Activated T-helper 1 cell treated with anti-CD3 and anti-CD28 coated beads, Interleukin-12 subunit alpha, Interleukin-12 subunit beta, Interleukin-2, Interleukin-4 antibody, amounts not matched to agents 30 ng/mL and 10 ng/mL and 1 ng/mL, durations not matched to agents 14 hours and 24 hours and 36 hours (primary cell): ENCODE measurements at places on chromosomes 3 and 15. TPM values are rescaled to one million over a fixed set of nuclear protein-coding genes. Genes with fewer than 3 reads are reported as not detected.

DNA sequence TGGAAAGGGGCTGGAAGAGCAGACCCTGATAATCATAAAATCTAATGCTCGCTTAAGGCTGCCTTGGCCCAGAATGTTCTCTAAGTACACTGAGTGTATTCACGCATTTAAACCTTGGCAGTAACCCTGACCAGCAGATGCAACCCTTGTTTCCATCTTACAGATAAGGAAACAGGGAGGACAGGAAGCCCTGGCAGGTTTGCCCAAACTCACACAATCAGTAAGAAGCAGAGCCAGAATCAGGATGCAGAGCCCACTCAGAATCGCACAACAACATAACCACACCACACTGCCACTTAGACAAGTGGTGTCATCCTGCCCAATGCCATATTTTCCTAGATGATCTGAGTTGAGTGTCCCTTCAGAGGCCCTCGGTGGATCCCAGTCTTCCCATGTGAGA lies 214.5 kb upstream of the HES1 start:
- no peak for DNase-seq
- H3K4me3 ChIP-seq: no peak overlapping the region
- H3K4me1 ChIP-seq: no peaks in the 10 kb centered on the region
- H3K27ac ChIP-seq: no peak overlapping the region

The ISLR gene
- total RNA-seq: not detected in 2 replicates

GRCh38 chr3:121330634-121331033 lies 215.2 kb downstream of the POLQ start:
- H3K27me3 ChIP-seq: no peaks in the 10 kb centered on the region
- H3K4me1 ChIP-seq: no peaks in the 10 kb centered on the region
- H3K4me3 ChIP-seq: no peak overlapping the region
- no peaks in the 10 kb centered on the region for H3K36me3 ChIP-seq

DNA sequence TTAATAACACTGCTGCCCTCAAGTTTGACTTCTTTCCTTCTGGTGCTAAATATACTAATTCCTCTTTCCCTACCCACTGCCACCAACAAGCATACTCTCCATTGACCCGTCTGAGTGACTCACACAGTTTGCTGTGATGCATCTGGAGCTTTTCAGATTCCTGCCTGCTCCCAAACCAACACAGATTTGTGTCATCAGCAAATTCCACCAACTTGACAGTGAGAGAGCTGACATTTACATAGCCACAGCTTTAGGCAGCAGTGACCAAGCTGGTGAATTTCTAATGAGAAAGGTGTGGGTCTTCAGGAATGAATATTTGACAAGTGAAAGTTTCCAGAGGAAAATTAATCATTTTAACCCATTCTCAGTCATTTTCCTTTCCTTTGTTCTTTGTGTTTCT lies 96.5 kb upstream of the PRICKLE2 start:
- H3K4me1 ChIP-seq: no peaks in the 10 kb centered on the region
- no peak overlapping the region for H3K4me3 ChIP-seq
- H3K27me3 ChIP-seq: peaks cover 4% of the 10 kb centered on the region
- H3K36me3 ChIP-seq: no peaks in the 10 kb centered on the region
- DNase-seq: no peak

The IL12A gene
- total RNA-seq: 0.34 and 0.37 TPM in 2 replicates

GRCh38 chr3:47412453-47412756 lies 31.6 kb downstream of the PTPN23 start:
- DNase-seq: no peak
- peaks cover 27% of the 10 kb centered on the region for H3K36me3 ChIP-seq
- H3K27ac ChIP-seq: no peak overlapping the region
- H3K4me3 ChIP-seq: no peak overlapping the region

The MAGI1 gene
- total RNA-seq: 0.69 and 0.75 TPM in 2 replicates

The LYZL4 gene
- total RNA-seq: not detected in 2 replicates

GRCh38 chr3:190375246-190375645 lies 12.7 kb upstream of the CLDN16 start:
- no peak overlapping the region for H3K4me3 ChIP-seq
- no peaks in the 10 kb centered on the region for H3K4me1 ChIP-seq
- H3K27ac ChIP-seq: no peak overlapping the region
- no peak for DNase-seq
- peaks cover 10% of the 10 kb centered on the region for H3K27me3 ChIP-seq

DNA sequence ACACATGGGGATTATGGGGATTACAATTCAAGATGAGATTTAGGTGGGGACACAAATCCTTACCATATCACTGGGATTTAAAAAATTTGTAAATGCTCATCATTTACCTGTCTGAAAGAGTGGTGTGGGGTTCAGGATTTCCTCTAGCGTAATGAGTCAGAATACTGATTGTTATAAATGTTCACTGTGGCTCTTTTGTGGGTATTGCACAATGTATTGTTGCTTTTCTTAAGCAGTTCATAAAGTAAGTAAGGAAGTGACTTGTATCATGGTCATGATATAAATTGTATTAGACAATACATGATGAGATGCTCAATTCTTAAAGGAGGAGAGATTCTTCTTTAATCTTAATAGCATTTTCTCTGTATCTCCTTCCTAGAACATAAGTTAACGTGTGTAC lies 262.1 kb downstream of the CNTN4 start:
- DNase-seq: no peak
- H3K36me3 ChIP-seq: no peaks in the 10 kb centered on the region
- H3K4me1 ChIP-seq: no peaks in the 10 kb centered on the region
- H3K27me3 ChIP-seq: no peaks in the 10 kb centered on the region
- H3K27ac ChIP-seq: no peak overlapping the region

- H3K27me3 ChIP-seq: no peaks in the 10 kb centered on the region
- DNase-seq: no peak
- no peak overlapping the region for H3K27ac ChIP-seq
- H3K36me3 ChIP-seq: no peaks in the 10 kb centered on the region
- no peaks in the 10 kb centered on the region for H3K4me1 ChIP-seq
- H3K4me3 ChIP-seq: no peak overlapping the region
These were observed 225.6 kb upstream of the UBE2E1 start for GRCh38 chr3:23580096-23580713.

The LTF gene
- total RNA-seq: not detected in 2 replicates

DNA sequence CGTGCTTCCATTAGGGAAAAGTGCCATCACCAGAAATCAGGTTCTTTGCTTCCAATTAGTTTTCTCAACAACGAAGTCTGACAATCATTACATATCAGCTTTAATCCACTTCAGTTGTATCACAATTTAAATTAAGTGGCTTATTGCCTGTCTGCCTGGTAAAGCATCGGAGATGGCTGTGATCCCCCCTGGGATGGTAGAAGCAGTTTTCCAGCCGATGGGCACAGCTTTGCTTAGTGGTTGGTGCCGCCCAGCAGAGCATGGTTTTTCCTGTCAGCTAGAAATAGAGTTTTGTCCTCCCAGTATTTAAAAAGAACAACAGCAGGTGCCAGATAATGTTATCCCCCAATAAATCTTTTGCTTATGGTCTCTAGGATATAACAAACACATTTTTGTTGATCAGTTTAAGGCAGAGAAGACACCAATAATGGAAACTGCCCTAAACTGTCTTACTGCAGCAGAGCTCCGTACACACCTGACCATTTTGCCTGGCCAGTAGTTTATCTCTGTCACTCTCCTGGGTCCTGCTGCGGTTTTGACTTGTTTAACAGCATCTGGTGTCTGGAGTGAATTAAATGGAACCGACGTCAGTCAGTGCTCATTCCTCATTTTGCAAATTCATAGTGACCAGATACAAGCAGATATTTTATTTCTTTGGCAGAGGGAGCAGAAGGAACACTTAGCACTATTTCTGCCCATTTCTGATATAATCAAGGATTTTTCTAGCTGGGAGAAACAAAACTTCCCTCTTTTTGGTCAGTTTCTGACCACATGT lies 79.1 kb downstream of the SLC49A4 start:
- DNase-seq: no peak
- H3K27ac ChIP-seq: no peak overlapping the region
- H3K27me3 ChIP-seq: no peaks in the 10 kb centered on the region
- peaks cover 2% of the 10 kb centered on the region for H3K36me3 ChIP-seq

DNA sequence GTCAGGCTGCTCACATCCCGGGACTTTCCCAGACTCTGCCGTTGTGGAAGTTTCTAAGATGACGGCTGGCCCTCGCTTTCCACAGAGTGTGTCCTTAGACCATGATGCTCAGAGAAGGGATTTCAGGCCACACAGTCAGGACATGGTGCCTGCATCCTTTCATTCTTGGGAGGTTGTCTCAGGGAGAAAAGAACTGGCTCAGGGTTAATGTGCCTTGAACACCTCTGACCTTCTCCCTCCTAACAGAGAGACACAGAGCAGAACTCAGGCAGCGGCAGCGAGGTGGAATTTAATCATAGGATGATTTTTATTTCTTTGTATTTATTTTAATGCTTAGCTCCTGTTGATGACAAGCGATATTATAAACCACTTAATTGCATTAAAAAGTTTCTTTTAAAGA lies 96.9 kb upstream of the ATP2B2 start:
- H3K27me3 ChIP-seq: peaks cover 28% of the 10 kb centered on the region
- H3K4me1 ChIP-seq: peaks cover 25% of the 10 kb centered on the region
- no peak overlapping the region for H3K27ac ChIP-seq

GRCh38 chr3:126057501-126057819 lies 26.5 kb downstream of the SLC41A3 start:
- H3K4me3 ChIP-seq: no peak overlapping the region
- H3K27ac ChIP-seq: no peak overlapping the region
- peaks cover 7% of the 10 kb centered on the region for H3K4me1 ChIP-seq
- DNase-seq: no peak
- H3K36me3 ChIP-seq: no peaks in the 10 kb centered on the region

The C2CD4B gene
- 0.78 and 0.83 TPM in 2 replicates for total RNA-seq

GRCh38 chr3:99925584-99926230 lies 108.0 kb downstream of the CMSS1 start:
- H3K36me3 ChIP-seq: peaks cover 14% of the 10 kb centered on the region
- no peak overlapping the region for H3K4me3 ChIP-seq
- no peak for DNase-seq
- no peaks in the 10 kb centered on the region for H3K27me3 ChIP-seq
- H3K4me1 ChIP-seq: peaks cover 6% of the 10 kb centered on the region

The LMAN1L gene
- 0.75 and 0.93 TPM in 2 replicates for total RNA-seq

The CHRM5 gene
- not detected in 2 replicates for total RNA-seq

DNA sequence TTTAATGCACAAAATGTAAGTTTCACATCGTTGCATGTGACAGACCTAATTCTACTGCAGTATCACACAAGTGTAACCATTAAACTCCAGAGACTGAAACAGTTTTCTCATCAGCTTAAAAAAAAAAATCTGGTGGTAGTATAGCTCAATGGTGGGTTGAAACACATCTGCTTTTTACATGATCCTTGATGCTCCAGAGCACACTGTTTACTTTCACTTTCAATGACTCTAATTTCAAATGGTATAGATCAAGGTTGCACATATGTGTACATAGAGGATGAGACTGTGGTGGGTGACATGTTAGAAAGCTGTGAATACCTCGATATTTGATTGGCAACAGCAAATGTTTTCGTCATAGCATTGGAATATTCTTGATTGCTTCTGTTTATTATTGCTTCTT lies 22.4 kb downstream of the MCTP2 start:
- DNase-seq: no peak
- H3K27ac ChIP-seq: no peak overlapping the region
- H3K27me3 ChIP-seq: no peaks in the 10 kb centered on the region
- peak overlapping the region; percentile 17 for H3K4me3 ChIP-seq
- H3K4me1 ChIP-seq: peaks cover 80% of the 10 kb centered on the region

DNA sequence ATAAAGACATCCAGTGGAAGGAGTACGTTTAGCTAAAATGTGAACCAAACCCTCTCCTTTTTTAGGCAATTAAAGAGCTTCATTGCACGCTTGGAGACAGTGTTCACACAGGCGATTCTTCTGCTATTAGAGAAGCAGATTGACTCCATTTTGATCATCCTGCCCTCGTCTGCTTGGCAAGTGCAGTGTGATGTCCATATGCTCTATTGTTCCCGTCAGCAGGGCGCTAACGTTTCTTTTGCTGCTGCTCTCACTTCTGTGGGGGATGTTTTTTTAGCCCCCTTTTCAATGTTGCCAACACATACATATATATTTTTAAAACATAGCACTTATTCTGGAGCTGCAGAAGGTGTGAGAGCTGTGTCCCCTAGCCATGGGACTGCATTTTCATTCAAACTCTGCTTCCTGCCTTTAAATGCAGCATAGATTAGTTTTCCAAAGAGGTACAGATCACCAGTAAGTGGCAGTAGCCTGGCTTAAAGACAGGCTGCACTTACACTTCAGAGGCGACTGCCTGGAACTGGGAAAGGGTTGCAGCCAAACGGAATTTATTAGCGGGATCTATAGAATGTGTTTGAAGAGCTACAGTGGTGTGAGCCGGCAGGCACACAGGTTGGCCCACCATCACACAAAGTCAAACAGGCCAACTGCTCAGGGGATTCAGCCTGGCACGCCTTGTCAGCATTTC lies 292.6 kb upstream of the DPH6 start:
- DNase-seq: no peak
- no peak overlapping the region for H3K27ac ChIP-seq
- H3K4me1 ChIP-seq: no peaks in the 10 kb centered on the region
- no peaks in the 10 kb centered on the region for H3K36me3 ChIP-seq

- H3K27me3 ChIP-seq: no peaks in the 10 kb centered on the region
- H3K36me3 ChIP-seq: peaks cover 20% of the 10 kb centered on the region
- H3K4me1 ChIP-seq: peaks cover 67% of the 10 kb centered on the region
- no peak for DNase-seq
- H3K27ac ChIP-seq: no peak overlapping the region
These were observed 10.3 kb downstream of the CTNNB1 start for GRCh38 chr3:41209646-41210045.

The SRGAP3 gene
- total RNA-seq: 0.54 and 0.61 TPM in 2 replicates

The MUSTN1 gene
- 1.7 TPM in 1 of 2 replicates, not detected in the other for total RNA-seq

The NME9 gene
- not detected in 2 replicates for total RNA-seq
